Ascending aorta (tissue), 2 donors: ENCODE measurements at places on chromosomes 5 and 9. TPM values are rescaled to one million over a fixed set of nuclear protein-coding genes. Genes with fewer than 3 reads are reported as not detected.

The PLEKHG4B gene
- not detected for total RNA-seq

The RGP1 gene
- 24.8 TPM for total RNA-seq

GRCh38 chr5:98982880-98983279, 54.1 kb upstream of the CHD1 start:
- no peak for DNase-seq
- H3K27ac ChIP-seq: no peak overlapping the region
- H3K27me3 ChIP-seq: no peaks in the 10 kb centered on the region
- no peaks in the 10 kb centered on the region for H3K36me3 ChIP-seq
- H3K4me3 ChIP-seq: no peak overlapping the region

- H3K36me3 ChIP-seq: peaks cover 14% of the 10 kb centered on the region
- no peak overlapping the region for H3K27ac ChIP-seq
Measured at GRCh38 chr9:113156880-113157279, 6.1 kb downstream of the SLC31A2 start.

DNA sequence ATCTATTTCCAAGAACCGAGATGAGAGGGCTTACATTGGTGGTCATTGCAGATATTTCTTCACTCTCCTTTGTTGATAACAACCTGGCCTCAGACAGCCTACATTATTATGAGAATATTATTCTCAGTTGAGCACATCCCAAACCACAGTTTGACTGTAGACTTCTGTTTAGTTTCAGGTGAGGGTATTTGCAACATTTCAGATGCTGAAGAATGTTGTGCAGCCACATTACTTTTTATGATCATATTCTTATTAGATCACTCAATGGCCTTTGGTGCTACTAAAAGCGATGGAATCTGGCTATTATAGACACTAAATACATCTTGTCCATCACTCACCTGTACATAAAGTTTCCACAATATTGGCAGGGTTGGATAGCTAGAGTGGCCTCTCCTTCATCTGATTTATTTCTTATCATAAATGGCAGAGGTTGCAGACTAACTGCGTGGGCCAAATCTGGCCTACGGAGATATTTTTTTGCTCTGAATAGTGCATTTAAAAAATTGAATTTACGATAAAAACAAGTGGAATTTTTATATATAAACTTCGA, 26.2 kb upstream of the RICTOR start:
- no peak for DNase-seq
- H3K27ac ChIP-seq: no peak overlapping the region
- H3K4me1 ChIP-seq: no peaks in the 10 kb centered on the region
- H3K4me3 ChIP-seq: no peak overlapping the region
